ENCODE measurements at places on chromosomes 2 and 18.

DNA sequence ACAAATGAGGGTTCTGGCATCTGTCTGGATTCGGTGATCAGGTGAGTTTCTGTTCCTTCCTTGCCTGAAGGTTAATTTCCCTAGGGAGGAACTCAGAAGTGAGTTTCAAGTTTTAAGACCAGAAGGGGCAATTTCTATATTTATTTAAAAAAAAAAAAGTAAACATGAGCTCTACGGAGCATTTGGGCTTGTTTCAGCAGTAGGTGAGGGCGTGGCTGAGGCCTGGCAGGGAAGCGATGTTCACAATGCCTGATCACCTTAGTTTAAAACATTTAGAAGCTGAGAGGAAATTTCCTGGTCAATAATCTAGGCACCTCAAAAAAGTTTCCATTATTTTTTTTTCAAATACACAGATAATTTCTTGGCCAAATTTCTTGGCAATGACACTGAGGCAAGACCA lies 629.1 kb downstream of the DPP10 start:
- no peak for DNase-seq

DNA sequence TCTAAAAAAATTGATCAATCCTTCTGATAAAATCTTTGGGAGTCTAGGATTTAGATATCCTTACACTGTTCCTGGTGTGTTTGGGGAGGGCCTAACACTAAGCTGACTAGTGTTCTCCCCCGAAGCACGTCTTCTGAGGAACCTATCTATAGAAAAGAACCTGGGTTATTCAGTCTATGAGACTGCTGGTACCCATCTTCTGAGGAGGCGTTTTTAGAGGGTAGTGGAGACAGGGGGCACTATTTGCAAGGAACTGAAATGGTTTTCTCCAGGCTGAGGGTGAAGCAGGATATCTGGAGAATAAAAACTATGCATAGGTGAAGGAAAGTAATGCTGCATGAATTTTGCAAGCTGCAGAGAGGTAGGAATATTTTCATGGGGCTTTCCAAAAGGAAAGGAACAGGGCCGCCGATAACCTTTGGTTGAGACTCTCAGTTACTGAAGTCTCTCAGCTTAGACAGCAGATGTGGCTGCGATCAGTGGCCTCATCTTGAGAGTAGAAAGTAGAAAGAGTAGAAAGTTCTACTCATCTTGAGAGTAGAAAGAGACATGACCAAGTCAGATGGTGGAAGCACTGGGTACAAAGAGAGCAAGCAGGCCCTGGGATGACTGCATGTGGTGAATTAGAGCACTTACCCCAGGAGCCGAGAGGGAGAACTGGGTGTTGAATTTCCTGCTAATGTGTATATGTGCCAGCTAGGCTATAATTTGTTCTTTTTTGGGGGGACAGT lies 31.8 kb upstream of the KCNE4 start:
- DNase-seq, result no peak

DNA sequence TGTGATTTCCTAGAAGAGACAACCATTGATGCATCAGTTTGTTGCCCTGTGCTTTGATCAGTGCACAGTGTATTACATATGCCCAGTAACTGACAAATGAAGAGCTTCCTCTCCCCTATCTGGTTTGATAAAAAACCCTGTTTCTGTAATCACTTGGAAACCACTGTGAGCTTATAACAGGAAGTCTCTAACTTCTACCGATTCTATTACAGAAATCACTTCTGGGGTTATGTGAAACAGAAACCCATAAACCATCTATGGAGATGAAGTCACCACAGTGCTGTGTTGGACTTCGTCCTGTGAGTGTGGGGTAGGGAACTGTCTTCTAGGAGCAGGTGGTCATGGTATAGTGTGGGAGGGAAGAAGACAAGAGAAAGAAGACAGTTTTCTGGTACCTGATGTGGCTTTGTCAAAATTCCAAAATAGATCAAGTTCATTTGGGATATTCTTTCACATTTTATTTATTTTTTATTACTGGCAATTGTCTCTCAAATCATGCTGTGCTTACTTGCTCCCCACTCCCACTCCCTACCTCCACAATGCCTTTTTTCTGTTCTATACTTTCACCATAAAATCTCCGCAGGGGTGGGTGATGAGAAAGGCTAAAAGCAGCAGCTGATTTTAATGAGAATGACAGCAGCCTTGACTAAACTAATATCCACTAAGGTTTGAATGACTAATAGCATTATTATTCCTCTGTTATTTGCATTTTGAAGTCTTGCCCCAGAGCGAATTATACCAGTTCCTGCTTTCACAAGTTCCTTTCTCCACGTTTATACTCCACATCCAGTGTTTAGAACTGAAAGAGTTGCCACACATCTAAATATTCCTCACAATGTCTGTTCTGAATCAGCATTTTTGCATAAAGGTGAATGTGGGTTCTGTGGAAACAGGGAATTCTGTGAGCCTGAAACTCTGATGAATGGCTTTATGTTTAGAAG lies 41.7 kb upstream of the RND3 start:
- peak; percentile 58 for DNase-seq

DNA sequence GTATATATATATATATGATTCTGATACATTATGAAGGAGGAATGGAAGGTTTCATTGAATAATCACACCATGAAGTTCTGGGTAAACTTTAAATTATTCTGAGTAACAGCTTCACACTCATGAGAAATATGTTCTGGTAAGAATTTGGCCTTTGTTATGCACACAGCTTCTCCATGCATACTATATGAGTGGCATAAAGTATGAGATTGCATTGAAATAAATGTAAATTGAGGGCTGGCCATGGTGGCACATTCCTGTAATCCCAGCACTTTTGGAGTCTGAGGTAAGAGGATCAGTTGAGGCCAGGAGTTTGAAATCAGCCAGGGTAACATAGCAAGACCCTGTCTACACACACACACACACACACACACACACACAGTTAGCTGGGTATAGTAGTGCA lies 50.0 kb upstream of the ARL5A start:
- DNase-seq, result no peak

DNA sequence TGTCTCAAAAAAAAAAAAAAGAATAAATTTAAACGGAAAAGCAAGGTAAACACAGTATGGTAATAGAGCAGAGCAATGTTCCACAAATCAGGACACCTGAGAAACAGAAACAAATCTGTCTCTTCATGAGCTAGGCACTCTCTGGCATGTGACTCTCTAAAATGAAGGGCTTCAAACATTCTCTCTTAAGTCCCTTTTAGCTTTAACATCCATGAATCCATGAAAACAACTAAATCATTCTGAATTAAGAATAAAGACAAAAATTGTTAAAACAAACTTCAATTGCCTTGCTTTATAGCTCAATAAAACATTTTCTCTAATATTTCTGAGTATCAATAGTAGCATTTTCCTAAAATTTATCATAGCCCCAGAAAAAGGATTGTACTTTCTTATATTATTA lies 132.1 kb downstream of the NBAS start:
- DNase-seq, result no peak

- peak; percentile 82 for DNase-seq
Observed at GRCh38 chr2:69013142-69013839, at the start of gene ANTXR1. Gene ANTXR1 (plus strand): TSS chr2:69013179. CDS start chr2:69013500, 321 bp downstream.

DNA sequence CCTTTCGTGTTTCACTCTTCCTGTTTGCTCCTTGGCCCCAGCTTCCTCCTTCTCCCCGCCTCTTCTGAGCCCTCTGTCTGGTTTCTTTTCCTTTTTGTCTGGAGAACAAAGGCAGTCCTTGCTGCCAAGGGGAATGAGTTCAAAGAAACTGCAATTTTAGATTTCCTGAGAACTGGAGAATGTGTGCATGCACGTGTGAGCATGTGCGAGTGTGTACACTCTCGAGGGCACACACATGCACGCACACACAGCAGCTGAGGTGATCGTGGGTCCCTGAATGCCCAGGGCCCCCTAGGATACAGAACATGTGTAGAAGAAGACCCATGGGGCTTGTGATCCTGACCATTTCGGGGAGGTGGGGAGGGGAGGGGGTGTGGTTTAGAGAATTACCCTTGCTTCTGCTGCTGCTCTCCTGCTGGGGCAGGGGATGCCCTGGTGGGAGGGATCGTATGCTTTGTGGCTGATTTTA lies 151.8 kb downstream of the DYSF start:
- no peak for DNase-seq

- no peak for DNase-seq
Observed at GRCh38 chr2:16791496-16791895, 125.9 kb upstream of the CYRIA start.

DNA sequence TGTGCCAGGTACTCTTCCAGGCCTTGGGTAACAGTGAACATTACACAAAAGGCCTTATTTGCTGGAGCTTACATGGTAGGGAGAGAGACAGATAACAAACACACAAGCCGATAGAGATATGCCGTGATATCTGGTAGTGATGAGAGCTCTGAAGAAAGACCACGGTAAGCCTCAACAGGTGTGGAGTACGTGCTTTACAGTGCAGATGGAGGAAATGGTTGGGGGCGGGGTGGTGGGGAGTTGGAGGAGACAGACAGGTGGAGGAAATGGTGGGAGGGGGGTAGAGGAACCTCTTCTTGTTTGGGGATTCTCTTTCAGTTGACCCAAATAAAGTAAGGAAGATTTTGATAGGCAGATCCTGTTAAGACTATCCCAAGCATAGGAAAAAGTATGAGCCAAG lies 141.1 kb upstream of the ALPP start:
- no peak for DNase-seq

DNA sequence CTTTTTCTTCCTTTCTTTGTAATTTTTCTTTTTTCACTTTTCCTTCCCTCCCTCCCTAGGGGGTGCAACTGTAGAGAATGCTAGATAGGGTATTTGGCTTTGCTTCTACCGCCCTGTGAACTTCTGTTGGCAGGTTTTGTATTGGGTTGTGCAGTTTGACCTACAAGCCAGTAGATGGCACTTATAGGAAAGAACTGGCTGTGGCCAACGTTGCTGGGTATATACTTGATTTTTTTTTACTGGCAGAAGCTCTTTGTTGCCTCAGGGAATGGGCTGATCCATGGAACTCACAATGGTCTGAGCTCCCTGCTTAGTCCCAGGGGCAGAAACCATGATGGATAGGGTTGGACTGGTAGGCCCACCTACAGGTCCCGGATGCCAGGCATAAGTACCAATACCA lies 1019.5 kb upstream of the LRRTM1 start:
- no peak for DNase-seq

GRCh38 chr2:119706221-119706620 lies 27.2 kb downstream of the TMEM177 start:
- DNase-seq, result no peak

DNA sequence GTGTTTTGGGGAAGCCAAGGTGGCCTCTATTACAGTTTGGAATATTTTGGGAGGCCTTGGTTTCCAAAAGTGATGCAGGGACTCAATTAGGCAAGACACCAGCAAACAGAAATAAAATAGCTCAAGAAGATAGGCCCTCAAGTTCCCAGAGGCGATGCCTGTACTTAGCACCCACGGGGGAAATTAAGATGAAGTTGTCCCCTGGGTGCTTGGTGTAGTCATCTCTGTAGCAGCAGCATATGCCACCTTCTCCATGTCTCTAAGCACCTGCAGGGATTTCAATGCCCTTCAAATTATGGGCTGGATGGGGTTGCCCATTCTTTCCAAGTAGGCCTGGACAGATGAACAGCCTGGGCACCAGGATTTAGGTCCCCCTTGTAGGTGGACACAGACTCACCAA lies 185.0 kb downstream of the CTIF start:
- no peak for DNase-seq

DNA sequence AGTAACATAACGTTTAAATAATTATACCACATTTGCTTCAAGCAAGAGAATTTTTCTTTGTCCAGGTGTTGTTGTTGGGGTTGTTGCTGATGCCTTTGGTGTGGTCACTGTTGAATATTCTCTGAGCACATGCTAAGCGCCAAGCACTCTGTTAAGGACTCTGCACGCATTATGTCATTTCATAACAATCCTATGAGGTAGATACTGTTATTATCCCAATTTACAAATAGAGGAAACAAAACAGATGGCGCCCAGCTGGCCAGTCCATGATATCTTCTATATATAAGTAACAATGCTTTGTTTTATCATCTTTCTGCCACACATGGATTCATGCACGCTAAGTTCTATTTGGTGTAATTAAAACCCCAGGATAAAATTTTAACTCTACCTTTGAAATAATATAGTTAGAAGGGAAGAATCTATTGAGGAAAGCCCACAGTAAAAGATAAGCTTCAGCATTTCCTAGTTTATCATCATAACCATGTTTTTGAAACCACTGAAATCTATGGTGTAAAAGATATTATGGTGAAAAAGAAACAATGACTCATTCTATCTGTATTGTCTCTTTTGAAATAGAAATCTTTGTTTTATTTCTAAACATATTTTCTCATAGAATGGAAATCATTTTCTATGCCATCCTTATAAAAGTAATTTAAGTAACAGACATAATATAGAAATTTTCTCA lies 199.7 kb downstream of the PID1 start:
- DNase-seq, result peak; percentile 28

DNA sequence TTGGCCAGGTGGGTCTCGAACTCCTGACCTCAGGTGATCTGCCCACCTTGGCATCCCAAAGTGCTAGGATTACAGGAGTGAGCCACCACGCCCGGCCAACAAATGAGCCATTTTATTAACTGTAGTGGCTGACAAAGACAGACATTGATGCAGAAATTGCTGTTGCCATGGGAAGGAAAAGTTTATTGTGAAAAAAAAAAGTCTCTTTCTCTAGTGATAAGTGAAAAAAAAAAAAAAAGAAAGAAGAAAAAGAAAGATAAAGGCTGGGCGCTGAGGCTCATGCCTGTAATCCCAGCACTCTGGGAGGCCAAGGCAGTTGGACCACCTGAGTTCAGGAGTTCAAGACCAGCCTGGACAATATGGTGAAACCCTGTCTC lies 39.8 kb upstream of the RAB1A start:
- DNase-seq, result no peak

GRCh38 chr2:207967121-207967520 lies 58.2 kb downstream of the PLEKHM3 start:
- DNase-seq, result no peak

DNA sequence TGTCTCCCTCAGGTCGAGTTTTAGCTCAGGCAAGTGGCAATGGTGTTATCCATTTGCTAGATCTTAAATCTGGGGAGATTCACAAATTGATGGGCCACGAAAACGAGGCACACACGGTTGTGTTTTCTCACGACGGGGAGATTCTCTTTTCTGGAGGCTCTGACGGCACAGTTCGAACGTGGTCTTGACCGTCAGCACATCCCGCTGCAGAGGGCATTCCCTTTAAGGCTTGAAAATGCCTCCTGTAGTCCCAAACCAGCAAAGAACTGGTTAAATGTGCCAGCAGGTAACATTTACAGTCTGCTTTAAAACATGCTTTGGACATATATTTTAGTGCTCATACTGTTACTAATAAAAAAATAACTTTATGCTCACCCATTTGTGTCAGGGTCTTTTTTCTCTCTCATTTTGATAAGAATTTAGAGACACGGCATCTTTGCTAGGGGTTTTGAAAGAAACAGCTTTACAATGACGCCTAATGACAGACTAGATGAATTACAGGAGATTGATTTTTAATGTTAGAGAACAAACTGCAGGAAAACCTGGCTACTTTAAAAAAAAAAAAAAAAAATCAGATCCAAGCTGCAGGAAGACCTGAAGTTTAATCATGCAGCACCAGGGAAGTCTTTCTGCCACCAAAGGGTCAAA lies 602 bp upstream of the VWC2L start:
- DNase-seq, result no peak

- DNase-seq, result peak; percentile 17
Observed at GRCh38 chr2:69685321-69686048, 41.9 kb upstream of the AAK1 start.
